Fibroblast of lung (primary cell): ENCODE measurements at places on chromosomes 5 and 9. TPM values are rescaled to one million over a fixed set of nuclear protein-coding genes. Genes with fewer than 3 reads are reported as not detected.
A peak's percentile ranks its signal among the peaks of the same experiment; 100 is the strongest.

DNA sequence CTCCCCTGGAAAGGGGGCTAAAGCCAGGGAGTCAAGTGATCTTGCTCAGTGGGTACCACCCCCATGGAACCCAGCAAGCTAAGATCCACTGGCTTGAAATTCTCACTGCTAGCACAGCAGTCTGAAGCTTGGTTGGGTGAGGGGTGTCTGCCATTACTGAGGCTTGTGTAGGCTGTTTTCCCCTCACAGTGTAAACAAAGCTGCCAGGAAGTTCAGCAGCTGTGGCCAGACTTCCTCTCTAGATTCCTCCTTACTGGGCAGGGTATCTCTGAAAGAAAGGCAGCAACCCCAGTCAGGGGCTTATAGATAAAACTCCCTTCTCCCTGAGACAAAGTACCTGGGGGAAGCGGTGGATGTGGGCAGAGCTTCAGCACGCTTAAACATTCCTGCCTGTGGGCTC is 17.1 kb upstream of the EPB41L4A start:
- DNase-seq, result no peak

GRCh38 chr9:26426551-26427131 is 466.0 kb downstream of the CAAP1 start:
- DNase-seq, result no peak

- DNase-seq, result no peak
Observed at GRCh38 chr9:37693260-37693659, 42.5 kb downstream of the FRMPD1 start.

- DNase-seq, result no peak
Observed at GRCh38 chr5:176812269-176813259, 2.2 kb downstream of the UNC5A start.

DNA sequence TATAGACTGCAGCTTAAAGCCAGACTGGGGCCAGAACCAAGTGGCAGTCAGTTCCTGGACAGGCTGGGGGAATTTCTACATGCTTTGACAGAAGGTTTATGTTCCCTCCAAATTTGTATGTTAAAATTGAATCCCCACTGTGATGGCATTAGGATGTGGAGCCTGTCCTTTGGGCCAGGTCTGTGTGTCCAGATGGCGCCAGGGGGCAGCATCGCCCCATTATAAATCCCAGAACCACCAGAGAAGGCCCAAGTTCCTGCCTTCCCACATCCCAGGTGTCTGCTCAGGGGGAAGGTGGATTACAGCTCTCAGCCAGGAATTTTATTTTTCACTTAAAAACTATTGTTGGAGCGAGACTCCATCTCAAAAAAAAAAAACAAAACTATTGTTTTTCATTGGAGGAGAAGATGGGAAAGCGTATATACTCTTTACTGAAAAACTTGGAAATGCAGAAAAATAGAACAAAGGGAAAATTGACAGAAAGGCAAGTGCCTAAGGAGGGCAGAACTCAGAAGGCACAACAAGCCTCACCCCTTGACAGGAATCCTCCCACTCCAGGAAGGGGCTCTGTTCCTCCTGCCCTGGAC is 5.0 kb downstream of the IL3 start:
- peak; percentile 60 for DNase-seq

DNA sequence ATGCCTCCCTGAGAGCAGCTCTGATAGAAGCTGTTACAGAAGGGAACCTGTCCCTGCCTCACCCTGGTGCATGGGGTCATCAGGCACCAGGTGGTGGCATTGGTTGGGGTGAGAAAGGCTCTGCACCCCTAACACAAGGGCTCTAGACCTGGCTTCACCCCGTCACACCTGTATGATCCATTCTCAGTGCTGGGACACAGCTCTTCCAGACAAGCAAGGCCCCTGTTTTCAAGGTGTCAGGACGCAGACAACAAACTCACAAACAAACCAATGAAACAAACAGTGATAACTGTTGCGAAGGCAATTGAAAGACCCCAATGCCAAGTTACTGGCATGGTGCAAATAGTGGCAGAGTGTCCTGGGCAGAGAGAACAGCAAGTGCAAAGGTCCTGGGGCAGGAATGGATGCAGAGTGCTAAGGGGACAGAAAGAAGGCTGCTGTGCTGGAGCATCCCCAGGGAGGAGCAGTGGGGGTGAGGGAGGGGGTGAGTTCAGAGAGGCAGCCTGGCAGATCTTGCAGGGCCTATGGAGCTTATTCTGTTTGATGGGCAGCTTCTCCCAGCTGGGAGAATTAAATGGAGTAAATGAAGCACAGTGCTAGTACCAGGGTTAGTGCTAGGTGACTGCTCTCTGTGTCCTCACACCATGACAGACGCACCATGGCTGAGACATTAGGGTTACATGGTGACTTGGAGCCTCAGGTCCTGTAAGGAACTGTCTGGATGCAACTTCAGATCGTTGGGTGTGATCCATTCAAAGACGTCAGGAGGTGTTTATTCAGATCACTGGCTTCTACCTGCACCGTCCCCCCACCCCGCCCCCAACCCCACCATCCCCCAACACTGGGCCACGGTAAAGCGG is 67.9 kb upstream of the UNC5A start:
- DNase-seq, result no peak

GRCh38 chr9:71911908-71912335 is 483 bp downstream of the C9orf85 start:
- DNase-seq, result peak; percentile 54

GRCh38 chr5:7827610-7828009 is 23.3 kb downstream of the CFAP90 start:
- DNase-seq, result no peak

DNA sequence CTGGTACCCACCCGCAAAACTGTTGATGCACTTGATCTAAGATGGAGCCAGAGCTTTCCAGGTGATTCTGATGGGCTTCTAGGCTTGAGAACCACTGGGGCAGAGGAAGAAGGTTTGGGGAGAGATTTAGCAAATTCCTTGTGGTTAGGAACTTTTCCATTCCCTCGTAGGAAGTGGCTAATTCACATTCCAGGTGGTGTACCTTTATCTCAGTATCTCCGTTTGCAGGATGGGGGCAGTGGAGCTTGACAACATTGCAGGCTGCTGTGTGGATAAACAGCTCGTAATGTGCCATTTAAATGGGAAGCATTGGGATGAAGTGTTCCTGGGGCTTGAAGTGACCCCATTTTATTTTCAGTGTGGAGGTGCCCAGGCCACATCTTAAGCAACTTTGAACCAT is 172.9 kb upstream of the IL12B start:
- DNase-seq, result no peak

DNA sequence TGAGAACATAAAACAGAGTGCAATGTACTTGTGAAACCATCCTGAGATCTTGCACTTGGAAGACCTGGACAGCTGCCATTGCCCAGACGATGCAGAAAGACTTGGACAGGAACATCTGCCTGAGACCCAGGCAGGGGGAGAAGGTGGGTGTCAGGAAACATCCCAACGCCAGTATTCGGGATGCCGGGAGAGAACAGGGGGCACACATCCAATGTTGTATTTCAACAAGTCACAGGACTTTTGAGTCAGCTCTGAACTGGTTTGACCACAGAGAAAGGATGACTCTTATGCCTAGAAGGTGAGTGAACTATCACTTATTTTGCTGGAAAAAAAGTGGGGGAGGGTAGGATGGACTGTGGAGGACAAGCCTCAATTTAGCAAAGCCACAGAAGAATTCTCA is 124.6 kb downstream of the ROR2 start:
- DNase-seq, result peak; percentile 78

GRCh38 chr9:117672369-117672768 is 31.8 kb upstream of the TLR4 start:
- DNase-seq, result peak; percentile 65

The GGTA1 gene
- total RNA-seq, result under 0.01 TPM in 1 of 2 replicates, not detected in the other

The HSPB3 gene
- 0.77 and 21.1 TPM in 2 replicates for total RNA-seq

The CCDC187 gene
- total RNA-seq, result not detected in 2 replicates

The CXCL14 gene
- total RNA-seq, result 0.17 and 0.26 TPM in 2 replicates

The IL13 gene
- total RNA-seq, result not detected in 2 replicates

The PCDHA13 gene
- total RNA-seq, result under 0.01 and 0.33 TPM in 2 replicates

The IFNA13 gene
- not detected in 2 replicates for total RNA-seq

The CATSPER3 gene
- under 0.01 and 0.17 TPM in 2 replicates for total RNA-seq
